Umbilical cord (tissue), 2 donors: ENCODE measurements at places on chromosomes 13 and 19. TPM values are rescaled to one million over a fixed set of nuclear protein-coding genes. Genes with fewer than 3 reads are reported as not detected.

DNA sequence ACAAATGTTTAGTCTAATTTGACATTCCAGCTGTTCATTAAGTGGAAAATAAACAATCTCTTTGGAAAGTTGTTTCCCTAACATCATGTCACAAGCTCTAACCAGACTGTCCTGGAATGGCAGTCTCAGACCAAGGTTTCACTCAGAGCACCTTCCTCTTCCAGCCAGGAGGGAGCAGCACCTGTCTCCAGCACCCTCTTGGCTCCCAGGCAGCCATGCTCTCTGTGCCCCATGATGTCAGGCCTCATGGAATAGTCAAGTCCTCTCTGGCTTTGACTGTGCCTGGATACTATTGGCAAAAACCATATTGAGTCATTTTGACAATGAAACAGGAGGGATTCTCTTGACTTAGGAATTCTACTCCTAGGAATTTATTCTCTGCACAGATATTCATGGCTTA is 171.4 kb downstream of the OXGR1 start:
- DNase-seq, result no peak

DNA sequence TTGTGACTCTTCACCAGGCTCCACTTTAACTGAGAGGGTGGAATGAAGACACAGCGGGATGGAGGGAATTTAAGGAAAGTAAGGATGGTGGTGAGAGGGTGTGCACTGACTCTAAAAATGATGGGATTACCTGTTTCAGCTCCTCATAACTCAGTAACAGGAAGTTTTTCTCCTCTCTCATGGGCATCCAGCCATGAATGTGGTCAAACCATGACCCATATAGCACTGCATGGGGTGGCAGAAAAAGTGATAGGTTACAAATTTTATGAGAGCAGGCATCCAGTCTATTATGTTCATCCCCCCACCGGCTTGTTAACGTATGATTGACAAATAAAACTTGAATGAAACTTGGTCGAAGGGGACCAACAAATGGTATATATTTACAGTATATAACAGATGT is 7.2 kb downstream of the SULT2A1 start:
- no peak for DNase-seq

GRCh38 chr19:41702171-41702651 is 6.2 kb upstream of the CEACAM5 start:
- DNase-seq, result no peak

DNA sequence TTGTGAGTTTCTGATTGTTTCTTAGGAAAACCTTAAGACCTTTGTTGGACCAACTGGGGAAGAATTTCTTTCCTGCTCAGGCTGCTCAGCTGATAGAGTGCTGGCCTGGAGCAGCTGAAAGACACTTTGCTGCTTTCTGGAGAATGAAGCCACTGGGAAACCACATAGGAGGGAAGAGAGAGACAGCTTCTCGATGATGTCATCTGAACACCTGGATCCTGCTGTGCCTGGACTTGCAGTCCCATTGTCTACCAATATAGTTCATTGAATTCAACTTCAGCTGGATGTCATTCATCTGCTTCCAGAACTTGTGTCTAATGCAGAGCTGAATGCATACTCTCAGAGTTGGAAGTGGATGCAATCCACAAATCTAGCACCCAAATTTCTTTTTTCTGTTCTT is 34.3 kb upstream of the TSHZ3 start:
- no peak for DNase-seq

GRCh38 chr19:46840498-46840942 is 10.1 kb downstream of the AP2S1 start:
- DNase-seq, result peak; percentile 83

DNA sequence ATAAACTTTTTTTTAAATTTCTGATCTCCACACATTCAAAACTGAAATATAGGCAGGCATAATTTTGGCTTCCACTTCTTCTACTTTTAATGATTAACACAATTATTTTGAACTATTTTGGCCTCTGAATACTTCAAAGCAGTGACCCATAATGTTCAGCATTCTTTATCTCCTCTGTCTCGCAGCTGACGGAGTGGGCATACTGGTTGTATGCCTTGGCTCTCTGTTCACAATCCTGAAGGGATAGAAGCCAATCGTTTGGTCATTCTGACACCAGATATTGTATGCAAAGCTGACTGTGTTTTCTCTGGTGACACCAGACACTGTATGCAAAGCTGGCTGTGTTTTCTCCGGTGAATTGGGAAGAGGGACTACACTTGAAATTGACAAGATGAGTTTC is 833.0 kb downstream of the EFNB2 start:
- no peak for DNase-seq

DNA sequence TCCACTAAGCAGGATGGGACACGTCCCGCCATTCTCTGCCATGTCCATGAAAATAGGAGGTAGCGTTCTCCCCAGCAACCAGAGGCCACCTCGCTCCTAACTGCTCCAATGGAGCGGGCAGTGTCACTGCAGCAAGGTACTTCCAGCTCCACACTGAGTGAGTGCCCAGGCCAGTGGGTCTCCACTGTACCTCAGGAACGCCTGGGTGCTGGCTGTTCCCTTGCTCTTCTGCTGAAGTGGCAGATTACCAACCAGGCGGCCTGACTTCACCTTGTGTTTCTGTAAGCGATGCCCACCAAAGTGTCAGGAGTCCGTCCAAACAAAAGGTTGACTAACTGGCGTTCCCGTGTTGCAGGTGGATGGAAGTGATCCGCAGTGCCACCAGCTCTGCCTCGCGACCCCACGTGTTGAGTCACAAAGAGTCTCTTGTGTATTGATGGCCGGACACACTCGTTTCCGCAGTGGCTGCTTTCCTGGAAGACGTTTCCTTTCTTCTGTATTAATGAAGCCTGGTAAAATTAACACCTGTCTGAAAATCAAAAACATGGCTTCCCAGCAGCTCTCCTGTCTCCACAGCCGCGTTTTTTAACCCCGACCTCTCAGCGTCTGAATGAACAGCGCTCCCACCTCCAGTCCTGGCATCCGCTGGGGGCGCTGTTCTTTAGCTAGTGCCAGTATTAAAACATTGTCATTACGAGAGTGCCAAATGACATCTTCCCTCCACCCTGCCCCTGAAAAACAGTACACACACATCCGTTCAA is 128.8 kb downstream of the STK24 start:
- no peak for DNase-seq

The KCNK6 gene
- total RNA-seq, result 12.3 TPM

The IZUMO4 gene
- 1.2 TPM for total RNA-seq

The LRRC63 gene
- total RNA-seq, result 0.72 TPM
